Stimulated activated CD4-positive, alpha-beta T cell treated with anti-CD3 and anti-CD28 coated beads, Interleukin-4, amount 100 ng/mL, for 24 hours (primary cell): ENCODE measurements at places on chromosomes 1 and 21.

DNA sequence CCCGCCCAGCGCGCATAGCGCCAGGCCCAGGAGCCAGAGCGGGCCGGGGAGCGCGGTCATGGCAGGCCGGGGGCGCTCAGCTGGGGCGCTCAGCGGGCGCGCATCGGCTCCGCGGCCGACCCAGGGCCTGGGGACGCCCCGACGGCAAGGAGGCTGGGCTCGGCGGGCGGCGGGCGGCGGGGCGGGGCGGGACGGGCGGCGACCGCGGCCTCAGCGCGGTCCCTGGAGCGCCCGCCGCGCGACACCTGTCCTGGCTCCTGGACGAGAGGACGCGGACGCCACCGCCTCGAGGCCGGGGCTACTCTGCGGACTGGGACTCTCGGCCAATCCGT lies 273 bp downstream of the BMP8B start:
- no peak for DNase-seq

- no peak for DNase-seq
Measured at GRCh38 chr1:46595127-46595526, 8.9 kb downstream of the MKNK1 start.

- peak; percentile 53 for DNase-seq
Measured at GRCh38 chr1:74733604-74734484, 892 bp downstream of the TYW3 start.

DNA sequence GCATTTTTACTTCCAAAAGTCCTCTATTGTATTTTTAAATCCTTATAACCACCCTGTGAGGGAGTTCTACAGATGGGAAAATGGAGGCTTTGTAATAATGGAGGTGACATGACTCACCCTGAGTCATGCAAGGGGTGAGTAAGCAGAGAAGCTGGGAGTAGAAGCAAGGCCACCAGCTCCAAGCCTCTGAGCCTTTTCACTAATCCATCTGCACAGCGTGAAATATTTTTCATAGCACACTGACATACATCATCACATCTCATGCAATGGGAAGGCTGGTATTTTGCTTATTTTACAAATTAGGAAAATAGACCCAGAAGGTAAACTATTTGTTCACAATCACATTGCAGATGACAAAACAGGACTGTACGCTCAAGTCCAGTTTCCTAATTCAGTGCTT lies 96.9 kb downstream of the KCNH1 start:
- DNase-seq = peak; percentile 8

DNA sequence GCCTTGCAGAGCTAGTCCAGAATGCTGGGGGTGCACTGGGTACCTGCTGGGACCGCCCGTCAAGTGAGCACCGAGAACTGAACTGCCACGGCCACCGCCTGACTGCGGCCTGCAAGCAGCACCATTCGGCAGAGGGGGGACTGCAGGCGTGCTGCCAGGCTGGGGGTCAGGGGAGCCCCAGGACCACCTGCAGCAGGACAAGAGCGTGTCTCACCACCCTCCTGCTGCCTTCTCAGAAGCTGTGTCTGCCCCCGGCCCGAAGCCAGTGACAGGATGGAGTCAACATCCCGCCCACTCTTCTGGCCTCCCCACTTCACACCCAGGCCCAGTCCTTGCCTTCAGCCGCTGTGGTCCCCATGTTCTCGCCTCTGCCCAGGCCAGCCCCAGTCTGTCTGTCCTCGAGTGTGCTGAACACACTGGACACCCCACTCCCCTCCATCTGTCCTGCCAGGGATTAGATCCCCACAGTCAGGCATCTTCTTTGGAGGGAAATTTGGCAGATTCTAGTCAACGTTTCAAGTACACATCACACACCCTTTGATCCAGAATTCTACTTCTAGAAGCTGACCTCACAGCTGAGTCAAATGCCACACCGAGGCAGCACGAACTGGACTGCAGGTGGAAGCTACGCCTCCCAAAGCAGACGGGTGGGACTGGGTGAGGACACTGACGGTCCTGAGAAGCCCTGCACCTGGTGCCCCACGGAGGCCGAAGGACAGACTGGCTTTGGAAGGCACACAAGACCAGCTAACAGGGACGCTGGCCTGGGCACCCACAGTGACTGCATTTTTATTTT lies 26.0 kb downstream of the PTTG1IP start:
- no peak for DNase-seq

DNA sequence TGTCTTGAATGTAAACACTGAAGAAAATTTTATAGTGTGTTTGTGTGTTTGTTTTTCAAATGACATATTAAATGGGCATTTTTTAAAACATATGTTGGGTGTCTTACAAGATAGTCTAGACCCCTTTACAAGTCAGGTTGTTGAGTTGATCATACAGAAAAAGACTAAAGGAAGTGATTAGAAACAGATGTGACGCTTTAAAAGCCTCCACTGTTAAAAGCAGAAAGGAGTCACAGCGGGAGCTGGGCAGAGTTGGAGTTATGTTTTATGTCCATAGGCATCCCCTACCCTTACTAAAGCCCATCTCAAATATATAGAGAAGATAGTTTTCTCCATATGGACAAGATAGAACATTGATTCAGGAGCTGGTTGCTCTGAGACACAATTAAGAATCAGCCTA lies 393.9 kb downstream of the PLPP3 start:
- no peak for DNase-seq

GRCh38 chr1:243216741-243217140 lies 38.3 kb downstream of the CEP170 start:
- DNase-seq = no peak

DNA sequence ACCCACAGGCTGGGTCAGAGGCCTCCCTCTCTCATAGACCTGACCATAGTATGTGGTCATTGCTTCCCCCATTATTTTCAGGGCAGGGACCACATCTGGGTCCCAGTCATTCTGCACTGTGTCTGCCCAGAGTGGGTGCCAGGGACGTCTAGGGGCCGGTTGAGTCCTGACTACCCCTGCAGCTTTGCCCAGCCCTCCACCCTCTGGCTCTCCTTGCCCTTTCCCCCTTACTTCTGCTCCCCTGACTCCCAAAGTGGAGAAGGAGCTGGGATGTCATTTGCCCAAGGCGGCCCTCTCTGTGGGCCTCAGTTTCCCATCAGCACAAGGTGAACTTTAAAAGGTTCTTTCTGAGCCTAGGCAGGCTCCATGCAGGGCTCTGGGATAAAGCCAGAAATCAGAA lies 4.3 kb upstream of the TTC22 start:
- no peak for DNase-seq

DNA sequence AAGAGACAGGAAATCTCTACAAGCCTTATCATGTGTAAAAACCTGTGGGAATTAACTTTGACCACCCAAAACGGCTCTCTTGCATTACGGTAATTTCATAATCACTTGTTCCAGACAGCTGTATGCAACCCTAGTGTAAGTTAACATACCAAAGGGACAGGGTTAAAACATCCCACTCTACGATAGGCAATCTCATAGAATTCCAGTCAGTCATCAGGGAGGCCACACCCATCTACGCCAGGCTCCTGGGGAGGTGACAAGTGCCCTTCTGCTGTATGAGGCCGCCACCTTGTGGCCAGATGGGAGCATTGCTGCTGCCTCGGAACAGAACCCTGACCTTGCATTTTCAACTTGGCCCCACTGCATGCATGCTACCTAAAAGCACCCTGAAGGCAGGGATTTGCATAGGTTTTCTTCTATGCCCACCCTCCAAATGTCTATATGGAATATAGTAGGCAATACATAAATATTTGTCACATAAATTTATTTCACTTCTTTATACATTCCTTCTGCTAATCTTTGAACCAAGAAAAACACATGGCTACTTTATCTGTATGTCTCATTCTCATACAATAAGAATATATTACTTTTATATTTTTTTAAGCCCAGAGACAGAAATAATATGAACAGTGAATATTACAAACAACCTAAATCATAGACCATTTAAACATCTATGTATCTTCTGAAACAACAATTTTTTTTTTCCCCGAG lies 12.6 kb downstream of the HSF2BP start:
- DNase-seq = peak; percentile 89

- DNase-seq = no peak
Measured at GRCh38 chr1:233089251-233089650, 138.8 kb downstream of the NTPCR start.

DNA sequence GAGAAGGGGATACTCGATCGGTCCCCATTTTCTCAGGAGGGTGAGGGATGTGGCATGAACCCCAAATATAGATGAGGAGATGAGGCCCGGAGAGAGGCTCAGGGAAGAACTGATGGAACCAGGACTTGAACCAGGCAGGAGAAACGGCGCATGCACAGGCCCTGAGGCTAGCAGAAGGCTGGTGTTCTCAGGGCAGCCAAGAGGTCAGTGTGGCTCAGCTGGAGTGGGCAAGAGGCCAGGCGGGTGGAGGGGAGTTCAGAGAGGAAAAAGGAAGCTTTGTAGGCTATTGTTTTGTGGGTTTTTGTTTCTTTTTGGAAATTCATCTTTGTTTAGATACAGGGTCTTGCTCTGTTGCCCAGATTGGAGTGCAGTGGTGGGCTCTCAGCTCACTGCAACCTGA lies 122.0 kb downstream of the LACTBL1 start:
- no peak for DNase-seq

DNA sequence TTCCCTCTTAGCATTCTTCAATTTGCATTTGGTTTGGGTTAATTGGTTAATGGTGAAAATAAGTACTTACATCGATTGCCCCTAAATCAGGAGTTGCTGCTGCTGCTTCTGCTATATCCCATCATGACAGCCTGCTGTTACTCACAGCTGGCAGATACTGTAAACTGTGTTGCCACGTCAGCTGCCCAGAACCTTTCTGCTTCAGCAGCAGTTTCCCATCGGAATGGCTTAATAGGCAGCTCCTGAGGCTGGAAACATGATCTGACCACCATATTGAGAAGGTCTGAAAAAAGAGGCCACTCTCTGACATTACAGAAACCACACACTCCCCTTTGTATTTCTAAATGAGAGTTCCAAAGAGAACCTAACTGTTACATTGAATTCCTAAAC lies 14.3 kb upstream of the SEC16B start:
- no peak for DNase-seq

GRCh38 chr1:168187177-168187576 lies 8.4 kb downstream of the TIPRL start:
- DNase-seq = no peak

- DNase-seq = no peak
Measured at GRCh38 chr1:26020941-26021646, 481 bp upstream of the EXTL1 start.

DNA sequence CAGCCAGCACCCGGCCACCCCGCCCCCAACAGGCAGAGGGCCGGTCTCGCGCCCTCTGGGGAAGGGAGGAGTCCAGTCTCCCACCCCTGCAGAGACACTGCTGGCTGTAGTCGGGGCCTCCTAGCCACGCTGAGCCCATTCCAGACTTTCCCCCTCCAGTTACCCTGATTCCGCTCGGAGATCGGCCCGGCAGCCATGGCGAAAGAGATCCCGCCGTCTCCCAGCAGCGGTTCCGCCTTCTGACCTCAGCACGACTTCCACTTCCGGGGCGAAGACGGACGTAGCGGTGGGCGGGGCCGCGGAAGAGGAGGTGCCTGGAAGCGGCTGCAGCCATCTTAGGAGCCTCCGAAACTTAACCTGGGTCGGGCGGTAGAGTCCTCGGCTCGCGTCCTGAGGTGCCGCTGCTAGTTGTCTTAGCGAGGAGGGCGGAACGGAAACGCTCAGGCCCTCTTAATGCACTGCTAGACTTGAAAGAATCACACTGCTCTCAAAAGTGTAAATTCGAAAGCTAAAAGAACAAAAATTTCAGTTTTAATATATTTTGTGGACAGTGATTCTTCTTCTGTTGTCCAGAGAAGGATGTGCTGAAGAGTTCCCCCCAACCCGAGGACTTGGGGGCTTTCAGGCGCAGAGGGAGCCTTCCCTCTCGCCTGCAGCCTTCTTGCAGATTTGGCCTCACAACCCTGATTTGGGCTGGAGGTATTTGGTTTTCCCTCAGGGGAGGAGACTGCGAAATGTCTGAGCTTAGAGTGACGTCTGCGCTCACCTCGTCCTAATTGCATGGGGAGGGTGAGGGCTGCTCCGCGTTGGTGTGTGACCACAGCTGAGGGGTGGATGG lies at the start of gene SF3B4:
TSS of gene SF3B4 (minus strand) at position 241 of the 838 bp plus-strand sequence. CDS start at position 197, 44 bp downstream.
- DNase-seq = peak; percentile 96

DNA sequence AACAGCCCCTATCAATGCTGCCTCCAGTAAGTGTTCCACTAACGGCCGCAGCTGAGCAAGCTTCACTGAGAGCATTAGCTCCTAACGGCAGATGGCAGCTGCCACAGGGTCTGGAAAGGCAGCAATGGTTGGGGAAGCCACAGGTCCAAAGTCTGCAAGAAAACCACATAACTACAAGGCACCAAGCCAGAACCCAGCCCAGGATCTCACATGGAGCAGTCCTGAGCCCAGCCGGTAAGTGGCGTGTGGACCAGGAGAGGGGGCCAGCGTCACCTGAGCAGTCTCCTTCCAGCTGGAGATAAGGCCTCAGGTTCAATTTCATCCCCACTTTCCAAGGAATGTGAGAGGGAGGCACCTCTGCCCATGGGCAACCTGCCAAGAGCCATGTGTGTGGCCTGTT lies 13.2 kb downstream of the SYT2 start:
- DNase-seq = no peak
